Eye (tissue), 1 donor: ENCODE measurements at places on chromosomes 1 and 21.

- no peak for DNase-seq
Observed at GRCh38 chr1:20125100-20125499, 5.8 kb upstream of the PLA2G2D start.

GRCh38 chr1:222861062-222861461 lies 46.2 kb downstream of the DISP1 start:
- no peak for DNase-seq

- no peak for DNase-seq
Observed at GRCh38 chr21:29228306-29228705, 70.4 kb upstream of the BACH1 start.

GRCh38 chr1:223125766-223126165 lies 17.3 kb downstream of the TLR5 start:
- DNase-seq = no peak

GRCh38 chr1:117169871-117170596 lies 40.7 kb downstream of the VTCN1 start:
- DNase-seq = no peak
